ENCODE measurements at places on chromosomes 4 and X. TPM values are rescaled to one million over a fixed set of nuclear protein-coding genes. Genes with fewer than 3 reads are reported as not detected.

Gene FAM9C
- total RNA-seq = not detected

Gene MGARP
- 4.4 TPM for total RNA-seq

- DNase-seq = no peak
Measured at GRCh38 chrX:64093761-64094160, 111.7 kb downstream of the AMER1 start.

DNA sequence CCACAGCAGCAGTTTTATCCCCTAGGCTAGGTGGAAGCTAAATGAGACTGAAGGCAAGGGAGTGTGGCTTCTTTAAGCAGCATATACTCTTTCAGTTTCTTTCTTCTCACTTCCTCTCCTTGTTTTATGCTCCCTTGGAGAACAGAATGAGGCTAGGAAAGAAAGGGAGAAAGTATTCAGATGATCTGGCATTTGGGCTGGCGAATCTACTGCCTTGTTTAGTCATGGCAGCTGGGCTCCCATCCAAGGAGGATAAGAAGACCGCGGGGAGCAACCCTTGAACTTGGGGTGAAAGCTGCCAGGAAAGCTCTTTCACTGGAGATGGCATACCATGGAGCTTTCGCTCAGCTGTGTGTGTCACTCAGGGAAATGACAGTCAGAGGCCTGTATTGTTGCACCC is 72.1 kb downstream of the ARHGEF38 start:
- peak; percentile 29 for DNase-seq

DNA sequence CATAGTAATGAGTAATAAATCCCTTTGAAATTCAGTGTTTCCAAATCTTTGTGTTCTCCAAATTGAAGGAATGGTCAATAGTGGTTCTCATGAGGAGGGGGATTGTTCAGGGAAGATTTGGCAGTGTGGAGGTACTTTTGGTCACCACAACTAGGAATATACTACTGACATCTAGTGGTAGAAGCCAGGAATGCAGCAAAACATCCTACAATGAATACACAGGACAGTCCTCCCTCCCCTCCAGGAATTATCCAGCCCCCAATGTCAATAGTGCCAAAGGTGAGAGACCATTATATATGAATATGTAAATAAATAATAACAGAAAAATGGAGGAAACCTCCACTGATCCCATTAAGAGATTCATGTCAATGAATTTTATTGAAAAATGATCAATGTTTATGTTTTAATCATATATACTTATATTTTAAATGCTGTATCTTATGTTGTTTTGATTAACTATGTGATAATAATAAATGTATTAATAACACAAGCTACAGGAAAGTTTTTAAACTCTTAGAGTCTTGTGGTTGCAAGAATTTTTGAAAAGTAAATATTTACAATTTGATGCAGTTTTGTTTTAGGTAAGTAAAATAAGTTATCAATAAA is 14.4 kb upstream of the FAM9A start:
- peak; percentile 39 for DNase-seq

All from osteoblast (primary cell).